ENCODE measurements at places on chromosomes 7 and 10.

DNA sequence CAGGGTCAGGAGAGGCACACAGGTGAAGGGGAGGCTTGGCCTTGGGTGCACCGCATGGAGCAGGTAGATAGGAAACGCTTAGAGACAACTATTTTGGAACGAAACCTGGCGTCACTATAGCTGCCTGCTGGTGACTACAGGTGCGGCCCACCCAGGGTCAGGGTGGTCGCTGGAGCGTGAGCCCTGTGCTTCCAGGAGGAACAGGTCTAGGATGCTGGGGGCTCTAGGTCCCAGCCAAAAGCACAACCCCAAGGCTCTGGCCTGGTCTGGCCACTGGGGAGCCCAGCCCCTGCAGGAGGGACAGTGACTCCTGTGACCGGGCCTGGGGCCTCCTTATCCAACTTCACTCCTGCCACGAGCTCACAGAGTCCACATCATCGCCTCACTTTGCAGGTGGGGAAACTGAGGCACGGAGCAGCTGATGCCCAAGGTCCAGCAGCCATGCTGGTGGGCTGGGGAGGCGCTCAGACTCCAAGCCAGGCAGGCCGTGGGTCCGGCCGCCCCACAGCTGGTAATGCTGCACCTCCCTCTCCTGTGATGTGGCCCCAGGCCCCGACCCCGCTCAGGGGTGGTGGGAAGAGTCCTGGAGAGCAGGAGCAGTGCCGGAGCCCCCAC lies 9.0 kb downstream of the LFNG start:
- peaks cover 36% of the 10 kb centered on the region for H3K4me1 ChIP-seq
- no peak overlapping the region for H3K4me3 ChIP-seq
- H3K27ac ChIP-seq: no peak overlapping the region
- peak; percentile 47 for DNase-seq
- H3K27me3 ChIP-seq: no peaks in the 10 kb centered on the region

GRCh38 chr10:93445097-93445960 lies 36.8 kb downstream of the MYOF start:
- DNase-seq: peak; percentile 98
- no peak overlapping the region for H3K4me3 ChIP-seq
- no peaks in the 10 kb centered on the region for H3K36me3 ChIP-seq

DNA sequence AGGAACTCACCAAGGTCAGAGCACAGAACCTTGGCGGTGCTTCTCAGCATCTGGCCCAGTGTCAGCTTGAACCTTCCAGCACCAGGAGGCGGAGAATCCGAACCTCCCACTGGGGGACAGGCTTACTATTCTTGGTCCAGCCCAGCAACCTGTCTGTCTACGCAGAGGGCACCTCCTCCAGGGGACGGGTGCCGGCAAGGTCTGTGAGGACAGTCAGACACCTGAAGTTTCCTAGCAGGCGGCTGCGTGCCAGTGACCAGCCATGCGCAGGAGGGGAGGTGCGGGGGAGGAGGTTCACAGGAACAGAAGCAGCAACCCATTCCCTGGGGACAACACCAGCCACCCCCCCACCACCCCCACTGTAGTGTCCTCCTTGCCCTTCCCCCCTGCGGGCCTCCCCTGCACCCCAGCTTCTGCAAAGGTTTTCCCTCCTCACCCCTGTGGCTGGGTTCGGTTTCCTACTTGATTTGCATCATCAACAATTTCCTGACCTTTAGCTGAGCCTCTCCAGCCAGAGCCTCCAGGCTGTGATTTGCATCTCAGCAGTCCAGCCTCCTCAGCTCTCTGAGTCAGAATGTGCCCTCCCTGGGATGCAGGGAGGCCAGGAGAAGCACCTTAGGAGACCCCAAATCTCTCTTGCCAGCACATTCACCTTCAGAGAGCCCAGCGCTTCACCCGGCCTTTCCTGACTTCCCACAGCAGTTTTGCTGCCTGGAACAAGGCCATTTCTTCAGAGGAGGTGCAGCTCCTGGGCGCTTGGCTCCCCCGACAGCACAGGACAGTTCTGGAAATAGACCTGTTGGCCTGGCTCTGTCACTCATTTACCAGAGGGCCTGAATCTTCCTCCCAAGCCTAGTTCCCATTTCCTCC lies 107.5 kb upstream of the NPS start:
- no peak overlapping the region for H3K4me3 ChIP-seq
- H3K27me3 ChIP-seq: no peaks in the 10 kb centered on the region
- no peak for DNase-seq
- H3K4me1 ChIP-seq: no peaks in the 10 kb centered on the region

DNA sequence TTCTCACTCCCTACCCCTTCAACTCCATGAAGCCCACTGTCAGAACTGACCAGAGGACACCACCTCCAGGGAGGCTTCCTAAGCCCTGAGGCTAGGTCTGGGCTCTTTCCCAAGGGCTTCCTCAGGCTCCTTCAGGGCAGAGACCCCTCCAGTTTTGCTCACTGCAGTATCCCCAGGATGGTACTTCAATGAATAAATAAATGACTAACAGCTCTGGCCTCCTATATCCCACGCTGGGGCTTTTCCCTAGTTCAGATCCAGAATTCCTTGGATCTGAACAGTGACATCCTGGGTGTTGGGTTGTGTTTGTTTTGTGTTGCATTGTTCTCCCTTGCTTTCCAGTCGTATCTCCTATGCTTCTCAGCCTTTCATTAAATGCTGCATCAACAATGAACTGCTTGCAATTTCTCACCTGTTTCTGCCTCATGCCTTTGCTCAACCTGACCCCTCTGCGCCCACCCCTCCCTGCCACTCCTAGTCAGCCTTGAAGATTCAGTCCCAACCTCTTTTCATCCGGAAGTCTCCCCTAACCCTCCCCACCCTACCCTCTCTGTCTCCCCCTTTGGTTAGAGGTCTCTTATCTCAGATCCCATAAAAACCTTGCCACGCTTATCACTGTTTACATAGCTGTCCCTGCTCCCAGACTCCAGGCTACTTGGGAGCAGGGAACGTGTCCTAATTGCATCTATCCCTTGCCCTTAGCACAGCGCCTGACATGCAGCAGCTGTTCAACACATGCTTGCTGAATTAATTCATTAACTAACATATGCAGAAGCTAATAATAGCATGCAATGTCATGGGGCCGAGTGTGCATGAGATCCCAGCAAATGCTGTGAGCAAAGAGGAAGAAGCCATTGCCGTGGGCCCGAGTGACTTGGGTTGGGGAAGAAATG lies 41.7 kb downstream of the PPP1R3C start:
- H3K27ac ChIP-seq: peak overlapping the region; percentile 56
- H3K36me3 ChIP-seq: no peaks in the 10 kb centered on the region
- DNase-seq: peak; percentile 60
- H3K4me3 ChIP-seq: no peak overlapping the region

DNA sequence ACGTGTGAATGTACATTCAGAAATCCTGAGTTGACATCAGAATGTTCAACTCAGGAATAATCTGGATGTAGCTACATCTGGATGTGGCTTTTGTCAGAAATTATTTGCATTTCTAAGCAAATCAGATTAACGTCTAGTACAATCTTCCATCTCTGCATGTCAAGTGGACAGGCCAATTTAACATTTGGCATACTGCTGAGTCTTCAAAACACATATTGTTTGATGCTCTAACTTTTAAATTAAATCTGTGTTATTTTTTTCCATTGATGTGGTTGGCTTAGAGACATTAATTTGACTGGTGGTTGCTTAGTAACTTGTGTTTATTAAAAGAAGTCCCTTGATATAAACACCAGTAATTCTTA lies 3.4 kb downstream of the STAMBPL1 start:
- no peak for DNase-seq
- H3K27ac ChIP-seq: no peak overlapping the region
- H3K4me1 ChIP-seq: peaks cover 4% of the 10 kb centered on the region
- H3K27me3 ChIP-seq: no peaks in the 10 kb centered on the region
- no peaks in the 10 kb centered on the region for H3K36me3 ChIP-seq

DNA sequence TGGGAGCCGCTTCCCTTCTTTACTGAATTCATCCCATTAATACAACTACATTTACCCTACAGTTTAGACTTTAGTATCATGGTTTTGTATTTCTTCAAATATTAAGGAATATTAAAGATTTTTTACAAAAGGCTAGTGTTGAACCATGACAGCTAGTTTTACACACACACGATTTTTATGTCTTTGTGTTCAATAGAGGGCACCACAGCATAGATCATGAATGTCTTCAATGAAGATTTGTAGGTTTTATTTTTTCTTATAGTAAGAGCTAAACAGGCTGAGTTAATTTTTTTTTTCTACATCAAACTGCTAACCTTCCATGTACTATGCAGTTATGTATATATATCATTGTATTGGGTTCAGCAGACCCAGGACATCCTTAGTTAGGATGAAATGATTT lies 76.9 kb downstream of the SNX10 start:
- H3K4me1 ChIP-seq: peaks cover 29% of the 10 kb centered on the region
- no peak for DNase-seq
- H3K4me3 ChIP-seq: no peak overlapping the region
- peak overlapping the region; percentile 73 for H3K27ac ChIP-seq
- no peaks in the 10 kb centered on the region for H3K36me3 ChIP-seq

DNA sequence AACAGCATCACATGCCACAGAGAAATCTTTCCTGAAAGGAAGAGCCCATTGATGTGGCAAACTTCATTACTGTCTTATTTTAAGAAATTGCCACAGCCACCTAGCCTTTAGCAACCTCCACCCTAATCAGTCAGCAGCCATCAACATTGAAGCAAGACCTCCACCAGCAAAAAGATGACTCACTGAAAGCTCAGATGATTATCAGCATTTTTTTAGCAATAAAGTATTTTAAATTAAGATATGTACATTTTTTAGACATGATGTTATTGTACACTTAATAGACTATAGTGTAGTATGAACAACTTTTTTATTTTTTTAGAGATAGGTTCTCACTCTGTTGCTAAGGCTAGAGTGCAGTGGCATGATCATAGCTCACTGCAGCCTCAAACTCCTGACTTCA lies 14.8 kb downstream of the STEAP1B start:
- H3K27me3 ChIP-seq: no peaks in the 10 kb centered on the region
- H3K4me1 ChIP-seq: no peaks in the 10 kb centered on the region
- no peak overlapping the region for H3K27ac ChIP-seq
- no peaks in the 10 kb centered on the region for H3K36me3 ChIP-seq

- H3K27me3 ChIP-seq: no peaks in the 10 kb centered on the region
- H3K36me3 ChIP-seq: no peaks in the 10 kb centered on the region
- no peak overlapping the region for H3K4me3 ChIP-seq
- H3K27ac ChIP-seq: no peak overlapping the region
- DNase-seq: no peak
- H3K4me1 ChIP-seq: no peaks in the 10 kb centered on the region
Measured at GRCh38 chr10:7351894-7352293, 58.9 kb downstream of the SFMBT2 start.

DNA sequence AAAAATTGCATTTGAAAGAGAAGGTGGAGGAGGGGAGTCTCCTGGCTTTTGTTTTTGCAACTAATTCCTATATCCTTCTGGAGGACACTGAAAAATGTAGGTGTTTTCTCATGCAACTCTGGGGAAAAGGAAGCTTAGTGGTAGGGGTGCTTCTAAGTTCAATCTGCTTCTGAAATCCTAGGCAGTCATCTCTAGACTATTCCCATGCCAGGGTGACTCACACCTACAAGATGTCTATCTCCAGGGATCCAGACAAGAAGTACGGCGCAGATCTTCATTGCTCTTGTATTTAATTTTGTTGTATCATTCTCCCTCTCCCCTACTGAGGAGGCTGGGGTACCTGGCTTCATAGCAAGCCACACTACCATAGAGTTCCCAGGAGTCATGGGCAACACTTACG lies 258.8 kb downstream of the PHF14 start:
- H3K27me3 ChIP-seq: no peaks in the 10 kb centered on the region
- H3K27ac ChIP-seq: no peak overlapping the region
- DNase-seq: no peak
- H3K4me3 ChIP-seq: no peak overlapping the region
- H3K4me1 ChIP-seq: no peaks in the 10 kb centered on the region
- no peaks in the 10 kb centered on the region for H3K36me3 ChIP-seq

Data from pancreas (tissue), 10 donors.